Common myeloid progenitor, CD34-positive (primary cell): ENCODE measurements at places on chromosomes 5 and 9.

DNA sequence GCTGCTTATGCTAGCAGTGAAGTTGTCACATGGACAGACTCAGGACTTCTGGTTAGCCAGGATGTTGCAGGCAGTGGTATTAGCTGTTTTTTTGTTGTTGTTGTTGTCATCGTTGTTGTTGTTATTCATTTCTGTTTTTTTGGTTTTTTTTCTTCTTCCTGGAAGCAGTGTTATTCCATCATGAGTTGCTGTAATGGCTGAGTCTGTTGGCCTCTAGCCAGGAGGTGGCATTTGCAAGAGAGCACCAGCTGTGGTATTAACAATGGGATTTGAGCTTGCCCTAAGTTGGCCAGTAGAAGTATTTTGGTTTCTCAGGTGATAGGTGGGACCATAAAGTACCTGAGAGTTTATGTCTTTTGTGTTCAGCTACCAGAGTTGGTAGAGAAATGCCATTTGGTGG, 561.1 kb downstream of the KCTD16 start:
- no peak for DNase-seq

DNA sequence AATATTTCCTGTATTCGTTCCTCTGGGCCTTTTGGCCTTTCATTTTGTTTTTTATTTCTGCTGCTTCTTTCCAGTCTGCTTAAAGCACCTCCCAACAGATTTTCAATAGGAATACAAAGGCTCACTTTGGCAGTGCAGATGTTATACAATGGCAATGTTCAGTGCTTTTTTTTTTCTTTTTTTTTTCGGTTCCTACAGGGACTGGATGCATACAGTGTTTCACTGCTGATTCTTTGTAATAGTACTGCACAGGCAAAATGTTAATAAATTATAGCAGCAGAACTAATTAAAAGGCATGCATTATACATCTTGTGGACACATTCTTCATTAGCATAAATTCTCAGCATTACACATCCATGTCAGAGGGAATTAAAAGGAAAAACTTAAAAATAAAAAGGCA, 356.6 kb upstream of the C9orf72 start:
- no peak for DNase-seq

DNA sequence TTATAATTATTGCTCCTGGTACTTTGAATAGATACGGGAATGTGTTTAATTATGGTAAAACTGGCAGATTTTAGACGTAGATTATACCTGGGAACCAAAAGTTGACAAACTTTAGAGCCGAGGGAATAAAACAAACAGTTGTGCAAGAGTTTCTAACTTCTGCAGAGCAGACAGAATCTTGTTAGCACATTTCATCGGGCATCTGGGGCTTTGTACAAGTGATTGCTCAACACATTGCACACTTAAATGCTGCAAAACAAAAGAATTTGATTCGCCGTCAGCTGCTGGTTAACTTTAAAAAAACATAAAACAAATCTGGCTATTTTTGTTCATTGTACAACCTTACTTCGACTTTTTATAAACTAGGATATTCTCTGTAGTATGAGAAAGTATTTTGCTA, 398.1 kb downstream of the MAN2A1 start:
- DNase-seq: no peak

DNA sequence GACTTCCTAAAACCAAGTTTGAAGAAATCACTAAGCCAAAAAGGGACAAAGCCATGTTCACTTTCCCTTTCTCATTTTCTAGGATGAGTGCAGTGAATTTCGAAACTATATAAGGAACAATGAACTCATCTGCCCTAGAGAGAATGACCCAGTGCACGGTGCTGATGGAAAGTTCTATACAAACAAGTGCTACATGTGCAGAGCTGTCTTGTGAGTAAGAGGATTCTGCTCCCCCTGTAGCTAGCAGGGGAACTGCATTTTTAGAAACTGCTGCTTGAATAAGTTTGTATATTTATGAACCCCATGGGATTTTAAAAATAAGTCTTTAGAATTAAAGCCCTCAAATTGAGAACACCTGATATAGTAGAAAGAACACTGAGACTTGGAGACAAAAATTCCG, 42.7 kb upstream of the SPINK14 start:
- DNase-seq: peak; percentile 14

GRCh38 chr9:115170358-115171073, 52.6 kb upstream of the TNC start:
- no peak for DNase-seq

- no peak for DNase-seq
Observed at GRCh38 chr9:89000371-89000781, 9.1 kb downstream of the S1PR3 start.

GRCh38 chr9:69173891-69174615, at the start of gene TJP2:
Gene TJP2, plus strand, starts transcription at chr9:69174277. Its CDS starts 96 bp downstream, at chr9:69174373.
- DNase-seq: peak; percentile 71

- peak; percentile 34 for DNase-seq
Observed at GRCh38 chr5:158382473-158382872, 523.5 kb upstream of the CLINT1 start.

- DNase-seq: no peak
Observed at GRCh38 chr5:117776977-117777376, 1202.4 kb upstream of the SEMA6A start.

DNA sequence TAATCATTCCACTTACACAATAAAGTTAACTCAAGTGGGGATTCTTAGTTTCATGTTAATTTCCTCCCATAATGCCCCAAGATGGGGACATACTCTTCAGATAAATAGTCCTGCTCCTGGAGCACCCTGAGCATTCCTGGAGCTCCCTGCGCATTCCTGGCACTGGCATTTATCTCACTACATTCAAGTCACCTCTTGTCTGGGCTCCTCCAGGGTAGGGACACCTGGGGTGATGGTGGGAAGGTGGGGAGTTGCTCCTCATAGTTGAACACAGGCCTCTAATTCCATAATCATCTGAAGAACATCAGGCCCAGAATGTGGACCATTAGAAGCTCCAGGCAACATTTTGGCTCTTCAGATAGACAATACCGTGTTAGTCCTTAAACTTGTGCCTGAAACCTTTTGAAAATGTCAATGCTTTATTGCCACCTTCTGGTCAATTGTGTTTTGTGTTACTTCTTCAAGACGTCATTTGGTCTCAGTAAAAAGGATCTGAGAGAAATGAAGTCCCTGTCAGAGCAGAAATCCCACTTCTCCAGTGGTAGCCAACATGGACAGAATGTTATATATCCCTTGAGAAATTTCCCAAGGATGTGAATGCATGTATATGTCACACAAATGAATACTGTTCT, 14.2 kb upstream of the AGGF1 start:
- DNase-seq: peak; percentile 83

- DNase-seq: no peak
Observed at GRCh38 chr5:37396352-37396751, 17.2 kb downstream of the WDR70 start.

DNA sequence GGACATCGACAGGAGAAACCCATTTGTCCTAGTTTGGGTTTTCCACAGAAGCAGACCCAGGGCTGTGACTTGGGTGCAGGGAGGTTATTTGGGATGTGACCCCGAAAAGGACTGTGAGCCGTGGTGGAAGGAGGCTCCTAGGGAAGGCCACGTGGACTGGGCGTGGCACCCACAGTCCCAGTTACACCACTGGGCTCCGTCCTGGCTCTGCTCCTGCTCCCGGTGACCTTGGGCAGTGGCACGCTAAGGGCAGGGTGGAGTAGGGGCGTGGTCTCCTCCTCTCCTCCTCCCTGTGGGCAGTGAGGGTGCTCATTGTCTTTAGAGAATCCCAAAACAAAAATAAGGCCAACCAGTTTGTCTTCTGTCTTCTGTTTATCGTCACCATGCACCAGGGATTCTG, 190.1 kb downstream of the GADD45G start:
- DNase-seq: no peak

GRCh38 chr9:116569111-116569510, 118.0 kb upstream of the TRIM32 start:
- no peak for DNase-seq

DNA sequence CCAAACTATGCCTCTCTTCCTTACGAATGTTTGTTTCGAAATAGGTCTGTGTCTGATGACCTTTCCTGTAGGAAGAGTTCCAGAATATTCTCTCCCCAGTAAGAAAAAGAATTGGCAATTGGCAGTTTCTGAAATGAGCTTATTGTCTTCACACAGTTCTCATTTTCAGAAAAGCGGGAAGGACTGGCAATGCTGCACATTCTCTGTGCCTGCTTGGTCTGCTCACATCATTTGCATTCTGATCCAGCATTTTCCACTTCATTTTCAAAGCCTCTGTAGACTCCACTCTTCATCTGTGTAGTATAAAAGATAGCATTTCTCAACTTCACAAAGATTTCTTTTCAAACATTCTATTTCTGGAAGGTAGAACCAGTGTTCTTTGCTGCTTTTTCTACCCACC, 120.6 kb upstream of the CCDC112 start:
- no peak for DNase-seq

GRCh38 chr5:52987711-52988331, 1.3 kb upstream of the ITGA2 start:
- peak; percentile 39 for DNase-seq
